ENCODE measurements at places on chromosomes 12 and 14. TPM values are rescaled to one million over a fixed set of nuclear protein-coding genes. Genes with fewer than 3 reads are reported as not detected.

GRCh38 chr14:93734086-93734822 lies 54.0 kb downstream of the PRIMA1 start:
- DNase-seq = no peak

Gene RNASE7
- not detected for total RNA-seq

- no peak for DNase-seq
These were observed 45.3 kb downstream of the IQSEC3 start for GRCh38 chr12:111699-112493.

Gene PRB2
- not detected for total RNA-seq

- no peak for DNase-seq
These were observed 8.9 kb downstream of the FANCM start for GRCh38 chr14:45144658-45145057.

DNA sequence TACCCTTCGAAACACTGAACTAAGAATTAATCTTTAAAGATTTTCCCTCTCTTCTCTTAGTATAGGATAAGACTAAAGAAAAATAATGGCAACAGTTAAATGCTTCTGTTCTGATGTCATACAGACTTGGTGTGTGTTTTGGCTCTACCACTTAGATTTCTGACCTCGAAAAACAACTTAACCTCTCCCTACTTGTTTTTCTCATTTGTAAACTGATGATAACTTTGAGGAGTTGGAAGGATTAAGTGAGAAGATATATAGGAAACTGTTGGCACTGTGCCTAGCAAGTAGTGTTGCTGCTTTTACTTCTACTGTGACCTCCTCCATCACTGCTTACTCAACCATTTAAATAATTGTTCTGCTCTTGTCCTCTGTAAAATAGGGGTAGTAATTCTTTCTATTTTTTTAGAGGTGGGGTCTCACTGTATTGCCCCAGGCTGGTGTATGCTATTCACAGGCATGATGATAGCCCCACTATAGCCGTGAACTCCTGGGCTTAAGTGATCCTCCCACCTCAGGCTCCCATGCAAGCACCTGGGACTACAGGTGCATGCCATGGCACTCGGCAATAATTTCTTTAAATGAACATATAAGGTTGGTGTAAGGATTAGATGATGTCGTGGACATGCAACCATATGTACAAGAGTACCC lies 22.4 kb downstream of the PALS1 start:
- DNase-seq = no peak

Gene FBXO21
- 52.4 TPM for total RNA-seq

Gene TMEM119
- 0.41 TPM for total RNA-seq

- no peak for DNase-seq
These were observed 110.1 kb upstream of the LRIG3 start for GRCh38 chr12:59030415-59030814.

- no peak for DNase-seq
These were observed 985.3 kb downstream of the FLRT2 start for GRCh38 chr14:86515195-86515594.

Gene FAM222A
- 1.4 TPM for total RNA-seq
